ENCODE measurements at places on chromosomes 16 and 17. TPM values are rescaled to one million over a fixed set of nuclear protein-coding genes. Genes with fewer than 3 reads are reported as not detected.

The KRT33A gene
- not detected for total RNA-seq

The CD300C gene
- 0.27 TPM for total RNA-seq

The BAIAP3 gene
- total RNA-seq = 2.6 TPM

The CLEC10A gene
- not detected for total RNA-seq

The TBC1D3D gene
- total RNA-seq = 0.43 TPM

The KRT39 gene
- total RNA-seq = not detected
